SK-N-SH (cell line): ENCODE measurements at places on chromosomes 11 and 22. TPM values are rescaled to one million over a fixed set of nuclear protein-coding genes. Genes with fewer than 3 reads are reported as not detected.

DNA sequence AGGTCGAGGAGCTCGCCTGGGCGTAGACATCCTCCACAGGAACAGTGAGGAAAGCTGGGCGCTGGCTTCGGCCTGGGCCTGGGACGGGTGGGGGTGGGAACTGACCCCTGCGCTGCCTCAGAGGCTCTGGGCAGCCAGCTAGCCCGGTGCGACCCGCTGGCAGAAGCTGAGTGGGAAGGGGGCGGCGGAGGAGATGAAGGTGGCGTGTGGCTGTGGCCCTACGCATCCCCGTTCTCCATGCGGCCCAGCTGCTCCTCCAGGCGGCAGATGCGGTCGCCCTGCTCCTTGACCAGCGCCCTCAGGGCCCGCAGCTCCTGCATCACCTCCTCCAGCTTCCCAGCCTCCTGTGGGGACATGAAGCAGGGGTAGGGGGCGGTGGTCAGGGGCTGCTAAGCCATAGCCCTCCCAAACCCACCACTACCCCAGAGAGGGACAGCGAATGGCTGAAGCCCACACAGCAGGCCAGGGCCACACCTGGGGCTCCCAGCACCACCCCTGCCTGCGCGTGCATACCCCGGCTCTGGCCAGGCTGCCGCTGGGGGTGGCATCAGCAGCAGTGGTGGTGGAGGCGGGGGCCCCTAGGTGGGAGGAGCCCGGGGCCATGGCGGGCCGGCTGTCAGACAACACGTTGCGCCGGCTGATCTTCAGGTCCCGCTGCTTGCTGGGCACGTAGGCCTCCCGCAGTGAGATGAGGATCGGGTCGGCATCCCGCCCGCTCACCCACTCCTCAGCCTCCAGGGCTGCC is 848 bp upstream of the PTPRCAP start:
- no peak overlapping the region for H3K4me3 ChIP-seq
- peaks cover 11% of the 10 kb centered on the region; the same call in 1 of the 2 replicates for H3K4me1 ChIP-seq
- no peak for DNase-seq
- no peak overlapping the region for H3K27ac ChIP-seq

DNA sequence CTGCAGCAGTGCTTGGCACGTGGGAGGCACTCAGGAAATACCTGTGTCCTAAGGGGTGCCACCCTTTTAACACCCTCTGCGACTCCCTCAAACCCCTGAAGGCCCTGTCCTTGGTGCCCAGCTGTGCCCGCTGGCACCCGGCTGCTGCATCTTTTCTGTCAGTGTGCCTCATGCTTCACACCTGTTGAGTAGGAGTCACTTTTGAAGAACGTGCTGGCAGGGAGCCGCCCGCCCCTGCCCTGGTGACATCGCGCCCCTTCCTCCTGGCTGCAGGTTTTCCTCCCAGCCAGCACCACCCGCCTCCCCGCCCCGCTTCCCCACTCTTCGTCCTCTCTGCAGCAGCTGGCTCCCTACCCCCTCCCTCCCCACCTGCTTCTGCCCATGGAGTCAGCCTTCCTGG is 17.8 kb downstream of the FRMD8 start:
- H3K4me1 ChIP-seq: no peaks in the 10 kb centered on the region
- H3K27me3 ChIP-seq: no peaks in the 10 kb centered on the region
- no peak overlapping the region for H3K4me3 ChIP-seq
- no peak for DNase-seq
- no peak overlapping the region for H3K27ac ChIP-seq
- H3K36me3 ChIP-seq: peaks cover 24% of the 10 kb centered on the region

DNA sequence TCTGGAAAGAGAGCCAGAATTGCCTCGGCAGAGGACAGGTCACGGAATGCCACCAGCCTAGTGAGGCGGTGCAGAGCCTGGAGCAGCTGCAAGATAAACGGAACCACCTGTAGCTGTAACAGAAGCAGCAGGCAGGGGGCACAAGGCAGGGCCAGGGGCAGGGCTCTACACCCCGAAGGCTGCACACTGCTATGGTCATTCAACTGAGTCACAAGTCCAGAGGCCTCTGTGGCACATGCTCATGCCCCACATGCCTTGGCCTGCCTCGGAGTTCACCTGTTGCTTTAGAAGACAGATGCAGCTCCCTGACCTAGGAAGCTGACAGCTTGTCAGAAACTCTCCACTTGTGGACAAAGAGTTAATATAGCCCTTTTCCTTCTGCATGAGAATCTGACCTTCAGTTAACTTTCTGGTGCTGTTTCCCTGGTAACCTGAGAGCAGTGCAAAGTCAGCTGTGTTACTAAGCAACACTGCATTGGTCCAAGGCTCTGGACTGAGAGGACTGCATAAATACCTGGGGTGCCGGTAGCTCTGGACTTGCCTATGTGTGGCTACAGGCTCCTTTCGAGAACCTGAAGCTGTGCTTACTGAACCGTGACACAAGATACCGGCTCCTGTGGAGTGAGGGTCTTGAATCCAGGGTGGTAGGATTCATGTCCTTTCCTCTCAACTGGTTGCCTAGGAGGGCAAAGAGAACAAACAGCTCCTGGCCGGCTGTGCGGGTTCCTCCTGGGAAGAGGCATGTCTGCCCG is 10.5 kb downstream of the COMMD9 start:
- H3K4me3 ChIP-seq: no peak overlapping the region
- H3K4me1 ChIP-seq: no peaks in the 10 kb centered on the region
- H3K36me3 ChIP-seq: peaks cover 10% of the 10 kb centered on the region
- DNase-seq: no peak

DNA sequence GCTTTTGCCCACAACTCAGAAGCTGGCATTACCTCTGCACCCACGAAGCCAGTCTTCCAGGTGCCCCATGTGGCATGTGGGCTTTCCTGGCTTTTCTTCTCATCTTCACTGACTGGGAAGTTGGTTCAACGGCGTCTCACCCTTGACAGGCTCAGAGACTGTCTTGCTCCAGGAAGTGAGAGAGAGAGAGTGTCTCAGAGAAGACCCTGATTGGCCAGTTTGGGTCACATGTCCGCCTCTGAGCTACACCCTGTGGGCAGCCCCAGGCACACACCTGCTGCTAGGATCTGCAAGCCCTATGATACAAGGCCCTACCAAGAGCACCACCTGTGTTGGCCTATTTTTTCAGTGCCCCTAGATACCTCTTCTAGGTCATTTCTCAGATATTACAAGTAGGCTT is 39.0 kb downstream of the RTL6 start:
- no peaks in the 10 kb centered on the region; the same call in 1 of the 2 replicates for H3K27me3 ChIP-seq
- no peak overlapping the region for H3K4me3 ChIP-seq
- no peak overlapping the region for H3K27ac ChIP-seq
- DNase-seq: no peak

SBF1 gene
- polyA plus RNA-seq: 24.2 and 29.1 TPM in 2 replicates

DNA sequence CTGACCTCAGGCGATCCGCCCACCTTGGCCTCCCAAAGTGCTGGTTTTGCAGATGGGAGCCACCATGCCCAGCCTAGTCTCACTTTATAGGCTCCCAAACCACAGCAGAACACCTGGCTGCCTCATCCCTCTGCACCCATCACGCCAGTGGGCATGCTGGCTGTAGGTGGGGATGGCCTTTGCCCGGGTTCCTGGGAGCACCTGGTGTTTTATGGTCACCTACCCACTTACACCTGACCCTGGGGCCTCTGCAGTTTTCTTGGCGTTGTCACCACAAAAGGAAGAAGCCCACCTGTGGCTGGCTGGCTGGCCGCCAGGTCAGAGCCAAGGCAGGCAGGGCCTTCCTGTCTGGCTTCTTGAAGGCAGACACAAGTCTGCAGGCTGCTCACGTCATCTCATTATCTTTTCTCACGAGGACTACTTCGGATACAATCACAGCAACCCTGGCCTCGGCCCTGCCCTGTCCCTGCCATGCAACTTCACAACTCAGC is 8.2 kb downstream of the RRP7A start:
- H3K27ac ChIP-seq: no peak overlapping the region
- DNase-seq: no peak
- no peaks in the 10 kb centered on the region; the same call in 1 of the 2 replicates for H3K4me1 ChIP-seq

THY1 gene
- polyA plus RNA-seq: 1,091 and 1,905 TPM in 2 replicates

DNA sequence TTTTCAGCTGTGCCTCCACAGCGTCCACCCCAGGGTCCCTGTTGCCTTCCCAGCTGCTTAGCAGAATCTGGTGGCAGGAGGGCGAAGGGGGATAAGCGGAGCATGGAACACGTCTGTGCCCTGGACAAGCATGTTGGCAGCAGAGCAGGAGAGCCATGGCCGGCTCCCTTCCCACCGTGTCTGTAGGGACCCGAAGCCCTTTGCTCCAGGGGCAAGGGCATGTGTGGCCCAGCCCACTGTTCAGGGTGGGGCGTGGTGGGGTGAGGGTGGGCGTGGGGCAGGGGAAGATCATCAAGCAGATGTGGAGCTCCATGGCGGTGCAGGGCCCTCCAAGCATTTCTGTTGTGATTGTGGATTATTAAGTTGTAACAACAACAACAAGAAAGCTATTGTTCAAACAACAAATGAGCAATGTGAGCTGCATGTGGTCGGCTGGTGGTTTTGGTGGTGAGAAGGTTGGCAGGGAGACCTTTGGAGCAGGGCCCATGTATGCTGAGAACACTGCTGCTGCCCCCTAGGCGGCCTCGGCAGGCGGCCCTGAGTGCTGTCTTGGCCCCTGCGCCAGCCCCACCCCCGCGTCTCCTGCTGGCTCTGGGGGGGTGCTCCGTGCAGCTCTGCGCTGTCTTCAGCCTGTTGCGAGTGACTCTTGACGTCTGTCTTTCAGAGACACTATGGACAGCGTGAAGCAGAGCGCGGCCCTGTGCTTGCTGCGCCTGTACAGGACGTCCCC is 50.9 kb downstream of the AP2A2 start:
- peaks cover 4% of the 10 kb centered on the region for H3K36me3 ChIP-seq
- H3K4me1 ChIP-seq: no peaks in the 10 kb centered on the region
- H3K27me3 ChIP-seq: no peaks in the 10 kb centered on the region
- H3K27ac ChIP-seq: no peak overlapping the region
- no peak for DNase-seq

GRCh38 chr11:107804971-107805370 is 53.6 kb downstream of the SLC35F2 start:
- peaks cover 13% of the 10 kb centered on the region; the same call in 1 of the 2 replicates for H3K36me3 ChIP-seq
- H3K4me3 ChIP-seq: no peak overlapping the region
- DNase-seq: no peak
- H3K4me1 ChIP-seq: no peaks in the 10 kb centered on the region
- H3K27me3 ChIP-seq: no peaks in the 10 kb centered on the region
- H3K27ac ChIP-seq: no peak overlapping the region

OR5A1 gene
- polyA plus RNA-seq: not detected in 2 replicates

RIBC2 gene
- not detected in 2 replicates for polyA plus RNA-seq

DNA sequence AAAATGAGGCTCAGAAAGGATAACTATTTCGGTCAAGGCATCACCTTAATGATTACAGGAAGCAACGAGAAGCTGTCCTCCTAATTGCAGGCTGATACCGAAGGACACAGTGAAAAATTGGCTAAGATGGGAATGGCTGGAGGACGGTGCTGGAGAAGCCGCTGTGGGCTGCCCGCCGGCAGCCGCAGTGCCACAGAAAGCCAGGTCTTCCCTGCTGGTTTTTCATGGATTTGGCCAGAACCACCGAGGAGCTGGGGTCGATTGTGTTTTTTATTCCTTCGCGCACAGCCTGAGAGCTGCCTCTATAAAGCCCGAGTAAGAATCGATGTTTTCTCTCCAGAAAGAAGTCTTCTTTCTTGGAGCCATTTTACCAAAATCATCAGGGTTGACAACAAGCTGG is 1484.2 kb downstream of the BRD1 start:
- H3K27me3 ChIP-seq: no peaks in the 10 kb centered on the region; the same call in 1 of the 2 replicates
- no peaks in the 10 kb centered on the region for H3K36me3 ChIP-seq
- H3K4me1 ChIP-seq: no peaks in the 10 kb centered on the region
- H3K27ac ChIP-seq: no peak overlapping the region
- H3K4me3 ChIP-seq: no peak overlapping the region

- no peak overlapping the region for H3K27ac ChIP-seq
- no peak overlapping the region for H3K4me3 ChIP-seq
- peaks cover 21% of the 10 kb centered on the region for H3K27me3 ChIP-seq
- H3K4me1 ChIP-seq: peaks cover 47% of the 10 kb centered on the region; the same call in 1 of the 2 replicates
- H3K36me3 ChIP-seq: no peaks in the 10 kb centered on the region
Observed at GRCh38 chr11:1390569-1391164, 933 bp downstream of the BRSK2 start.

DNA sequence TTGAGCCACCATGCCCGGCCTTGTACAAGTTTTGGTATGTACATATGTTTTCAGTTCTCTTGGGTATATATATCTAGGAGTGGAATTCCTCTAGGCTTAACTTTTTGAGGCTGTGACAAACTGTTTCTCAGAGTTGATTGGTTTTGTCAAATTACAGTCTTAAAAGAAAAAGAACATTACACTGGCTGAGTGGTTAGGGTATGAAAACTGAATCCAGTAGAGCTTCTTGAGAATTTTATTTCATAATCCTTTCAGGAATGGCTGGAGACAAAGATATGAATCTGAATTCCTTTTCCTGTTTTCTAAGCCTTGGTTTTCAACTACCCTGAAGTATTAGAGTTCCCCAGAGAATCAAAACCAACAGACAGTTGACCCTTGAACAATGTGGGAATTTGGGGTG is 6.5 kb downstream of the METTL15 start:
- H3K36me3 ChIP-seq: peaks cover 30% of the 10 kb centered on the region
- no peak for DNase-seq
- H3K4me3 ChIP-seq: no peak overlapping the region
- H3K4me1 ChIP-seq: peaks cover 19% of the 10 kb centered on the region; the same call in 1 of the 2 replicates
- no peaks in the 10 kb centered on the region for H3K27me3 ChIP-seq

- H3K36me3 ChIP-seq: no peaks in the 10 kb centered on the region
- H3K27me3 ChIP-seq: no peaks in the 10 kb centered on the region
- H3K27ac ChIP-seq: no peak overlapping the region
- peaks cover 3% of the 10 kb centered on the region; the same call in 1 of the 2 replicates for H3K4me1 ChIP-seq
- DNase-seq: no peak
- H3K4me3 ChIP-seq: no peak overlapping the region
Observed at GRCh38 chr11:112811783-112812182, 149.4 kb upstream of the NCAM1 start.

DNA sequence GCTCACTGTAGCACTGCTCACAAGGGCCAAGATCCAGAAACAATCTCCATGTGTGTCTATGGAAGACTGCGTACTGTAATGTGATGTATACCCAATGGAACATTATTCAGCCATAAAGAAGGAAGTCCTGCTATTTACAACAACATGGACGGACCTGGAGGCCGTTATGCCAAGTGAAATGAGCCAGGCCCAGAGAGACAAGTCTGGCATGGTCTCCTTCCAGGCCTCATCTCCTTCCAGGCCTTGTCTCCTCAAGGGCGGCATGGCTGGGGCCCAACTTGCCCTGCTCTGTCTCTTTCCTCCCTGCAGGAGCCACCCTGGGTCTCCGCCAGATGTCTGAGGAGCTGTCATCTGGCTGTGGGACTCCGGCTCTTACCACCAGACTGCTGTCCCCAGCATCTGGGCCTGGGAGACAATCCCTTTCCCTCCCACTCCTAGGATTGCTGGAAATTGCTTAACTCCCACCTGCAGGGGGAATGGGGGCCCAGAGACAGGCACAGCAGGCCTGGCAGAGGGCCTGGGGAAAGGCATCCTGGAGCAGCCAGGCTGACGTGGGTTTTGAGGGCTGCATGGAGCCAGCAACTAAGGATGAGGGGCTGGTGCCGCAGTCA is 1326.6 kb downstream of the TBC1D22A start:
- H3K36me3 ChIP-seq: no peaks in the 10 kb centered on the region
- H3K4me3 ChIP-seq: no peak overlapping the region
- no peak overlapping the region for H3K27ac ChIP-seq
- H3K4me1 ChIP-seq: no peaks in the 10 kb centered on the region
- H3K27me3 ChIP-seq: peaks cover 15% of the 10 kb centered on the region
- no peak for DNase-seq

TMPRSS6 gene
- not detected in 2 replicates for polyA plus RNA-seq

GRCh38 chr22:27318516-27318915 is 483.0 kb downstream of the MN1 start:
- no peak overlapping the region for H3K4me3 ChIP-seq
- H3K27me3 ChIP-seq: peaks cover 15% of the 10 kb centered on the region
- no peak overlapping the region for H3K27ac ChIP-seq

- peak overlapping the region; percentile 60; the same call in 1 of the 2 replicates for H3K27ac ChIP-seq
- no peak for DNase-seq
- H3K4me3 ChIP-seq: peak overlapping the region; percentile 89
- peaks cover 5% of the 10 kb centered on the region for H3K4me1 ChIP-seq
- H3K36me3 ChIP-seq: peaks cover 7% of the 10 kb centered on the region
Observed at GRCh38 chr11:113773092-113773415, 438 bp downstream of the ZW10 start.

BCL2L13 gene
- 37.1 and 51.3 TPM in 2 replicates for polyA plus RNA-seq
